ENCODE measurements at places on chromosomes 13 and 19.
A peak's percentile ranks its signal among the peaks of the same experiment; 100 is the strongest.

GRCh38 chr19:9078651-9079050 lies 8.2 kb upstream of the OR1M1 start:
- no peak for DNase-seq

GRCh38 chr19:5392486-5392885 lies 51.9 kb upstream of the PTPRS start:
- no peak for DNase-seq

GRCh38 chr13:24861617-24862362 lies 97.8 kb downstream of the RNF17 start:
- DNase-seq, result no peak

DNA sequence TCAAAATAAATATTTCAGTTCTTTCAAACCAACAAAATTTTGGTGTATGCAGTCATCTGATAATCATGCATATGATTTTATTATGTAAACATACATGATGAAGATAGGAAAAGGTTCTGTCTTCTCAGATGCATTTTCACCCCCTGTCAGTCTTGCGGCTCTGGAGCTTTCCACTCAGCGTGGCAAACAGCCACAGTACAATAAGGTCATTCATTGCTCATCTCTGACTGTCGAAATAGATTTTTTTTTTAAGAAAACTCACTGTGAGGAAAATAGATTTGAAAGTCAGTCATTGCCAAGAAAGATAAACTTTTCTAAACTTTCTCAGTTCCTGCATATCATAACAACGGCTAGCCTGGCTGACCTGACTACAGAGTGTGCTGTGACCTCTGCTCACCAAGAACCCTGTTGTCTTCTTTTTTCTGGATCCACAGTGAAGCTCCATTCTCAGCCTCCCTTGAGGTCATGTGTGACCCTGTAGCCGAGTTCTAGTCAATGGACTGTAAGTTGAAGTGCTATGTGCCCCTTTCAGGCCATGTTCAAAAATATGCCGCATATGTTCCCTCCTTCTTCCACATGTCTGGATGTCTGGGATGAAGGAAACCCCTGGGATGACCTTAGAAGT lies 519.6 kb downstream of the KLF5 start:
- no peak for DNase-seq

GRCh38 chr13:29362849-29363604 lies 232.5 kb downstream of the SLC7A1 start:
- peak; percentile 1 for DNase-seq

GRCh38 chr19:37572203-37572602 lies 22.4 kb downstream of the ZNF571 start:
- no peak for DNase-seq

GRCh38 chr19:31444931-31445330 lies 95.7 kb upstream of the TSHZ3 start:
- DNase-seq, result no peak

GRCh38 chr13:41502673-41503072 lies 45.3 kb downstream of the RGCC start:
- no peak for DNase-seq

DNA sequence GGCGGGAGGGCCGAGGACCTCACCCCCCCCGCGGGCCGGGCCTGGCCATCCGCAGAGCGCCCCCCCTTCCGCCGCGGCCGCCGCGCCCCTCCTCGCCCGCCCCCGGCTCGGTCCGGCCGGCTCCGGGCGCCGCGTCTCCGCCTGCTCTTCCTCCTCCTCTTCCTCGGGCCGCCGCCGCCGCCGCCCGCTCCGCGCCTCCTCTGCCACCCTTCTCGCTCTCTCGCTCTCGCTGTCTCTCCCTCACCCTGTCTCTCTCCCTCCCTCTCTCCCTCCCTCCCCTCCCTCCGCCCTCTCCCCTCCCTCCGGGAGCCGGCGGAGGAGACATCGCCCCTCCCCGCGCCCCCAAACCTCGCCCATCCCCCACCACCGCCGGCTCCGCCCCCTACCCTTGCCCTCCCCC lies at the start of gene SHANK1:
Gene SHANK1, minus strand, starts transcription at position 237 of the 400 bp plus-strand sequence. CDS start 2,883 bp downstream, outside the sequence.
- DNase-seq, result no peak

GRCh38 chr19:32680986-32681385 lies 5.3 kb downstream of the RGS9BP start:
- no peak for DNase-seq

DNA sequence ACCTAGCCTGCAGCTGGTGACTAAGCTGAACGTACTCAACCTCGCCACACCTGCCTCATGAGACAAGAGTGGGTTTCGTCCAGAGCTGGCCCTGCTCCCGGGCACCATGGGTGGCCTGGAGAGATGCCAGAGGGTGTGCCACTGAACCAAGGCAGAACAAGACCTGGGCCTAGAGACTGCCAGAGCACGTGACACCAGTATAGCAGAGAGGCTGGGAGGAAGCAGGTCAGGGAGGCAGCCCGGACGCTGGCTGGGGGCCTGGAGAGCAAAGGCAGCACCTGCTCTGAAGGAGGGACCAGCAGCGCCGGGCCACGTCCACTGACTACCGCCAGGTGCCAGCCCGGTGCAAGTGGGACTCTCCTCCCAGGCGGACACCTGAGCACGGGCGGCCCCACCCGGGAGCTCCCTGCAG lies 7.3 kb upstream of the C13orf46 start:
- no peak for DNase-seq

- no peak for DNase-seq
Observed at GRCh38 chr13:79225487-79226232, 180.4 kb downstream of the RBM26 start.

GRCh38 chr13:100280681-100281080 lies 191.8 kb downstream of the PCCA start:
- DNase-seq, result no peak

DNA sequence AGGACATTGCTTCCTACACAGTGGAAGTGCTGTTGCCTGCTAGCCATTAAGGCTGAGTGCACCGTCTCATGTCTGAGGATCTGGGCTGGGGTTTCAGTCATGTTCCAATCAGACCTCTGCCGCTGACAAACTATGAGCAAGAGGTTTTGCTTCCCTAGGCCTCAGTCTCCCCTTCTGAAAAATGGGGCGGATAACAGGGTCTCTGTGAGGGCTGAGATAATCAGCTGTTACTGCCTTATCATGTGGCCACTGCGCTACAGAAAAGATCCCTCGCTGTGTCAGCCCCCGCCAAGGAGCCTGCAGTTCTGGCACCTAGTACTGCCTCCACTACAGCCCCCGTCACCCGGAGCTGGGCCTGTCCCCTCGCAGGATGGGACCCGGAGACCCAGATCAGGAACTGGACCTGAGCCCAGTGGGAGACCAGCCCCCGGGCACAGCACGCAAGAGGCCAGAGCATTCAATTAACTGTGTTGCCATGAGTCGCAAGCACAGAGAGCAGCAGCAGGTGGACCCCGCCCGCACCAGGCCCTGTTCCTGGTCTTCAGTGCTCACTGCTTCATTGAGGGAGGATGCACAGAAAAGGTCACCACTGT lies 3.0 kb upstream of the PNKP start:
- DNase-seq, result no peak

DNA sequence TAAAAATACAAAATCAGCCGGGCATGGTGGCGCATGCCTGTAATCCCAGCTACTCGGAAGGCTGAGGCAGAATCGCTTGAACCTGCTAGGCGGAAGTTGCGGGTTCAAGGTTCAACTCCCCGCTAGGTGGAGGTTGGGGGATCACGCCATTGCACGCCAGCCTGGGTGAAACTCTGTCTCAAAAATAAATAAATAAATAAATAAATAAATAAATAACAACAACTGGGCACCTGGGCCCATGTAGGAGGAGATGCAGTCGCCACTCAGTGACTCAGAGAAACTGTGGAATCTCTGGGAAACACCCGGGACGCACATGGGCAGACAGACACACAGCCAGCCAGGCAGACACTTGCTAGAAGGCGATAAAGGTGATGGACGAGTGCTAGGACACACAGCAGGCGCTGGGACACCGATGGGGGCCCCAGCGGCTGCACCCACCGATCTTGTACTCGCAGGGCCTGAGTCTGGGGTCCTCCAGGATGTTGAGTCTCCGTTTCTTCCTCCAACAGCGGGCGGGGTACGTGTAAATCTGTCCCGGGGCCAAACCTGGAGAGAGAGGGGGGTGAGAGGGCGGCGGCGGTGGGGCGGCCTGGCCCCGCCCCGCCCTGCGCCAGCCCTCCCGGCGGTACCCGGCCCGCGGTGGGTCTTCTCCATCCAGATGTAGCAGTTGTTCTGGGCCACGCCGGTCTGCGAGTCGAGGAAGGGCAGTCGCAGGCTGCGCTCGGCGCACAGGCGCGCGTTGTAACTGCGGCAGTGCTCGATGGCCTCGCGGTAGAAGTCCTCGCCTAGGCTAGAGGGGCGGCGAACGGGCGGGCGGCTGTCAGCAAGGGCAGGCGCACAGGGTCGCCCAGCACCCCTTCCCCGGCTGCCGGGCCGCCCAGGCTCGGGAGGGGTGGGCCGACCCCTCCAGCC lies 1.8 kb downstream of the DPF1 start:
- no peak for DNase-seq

DNA sequence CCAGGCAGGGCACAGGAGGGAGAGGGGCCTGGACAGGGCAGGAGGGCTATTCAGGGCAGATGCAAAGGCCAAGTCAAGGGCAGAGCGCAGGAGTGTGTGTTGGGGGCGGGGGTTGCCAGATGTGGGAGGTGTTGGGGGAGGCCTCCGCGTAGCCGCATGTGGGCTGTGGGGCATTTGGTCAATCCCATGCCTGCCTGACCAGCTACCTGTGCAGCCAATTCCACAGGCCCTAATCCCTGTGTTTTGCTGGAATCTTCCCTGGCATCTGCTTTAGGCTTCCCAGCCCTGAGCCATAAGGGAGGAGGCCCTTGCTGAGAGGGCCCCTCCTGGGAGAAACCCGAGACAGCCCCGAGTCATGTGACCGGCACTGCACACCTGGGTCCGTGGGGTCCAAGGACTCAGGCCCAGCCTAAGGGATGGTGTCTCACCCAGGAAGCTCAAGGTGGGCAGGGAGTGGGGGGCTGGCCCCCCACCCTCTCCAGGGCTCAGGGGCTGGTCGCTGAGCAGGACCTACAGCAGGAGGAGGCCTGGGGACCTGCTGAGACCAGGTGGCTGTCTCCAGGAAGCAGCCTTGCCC lies 20.3 kb downstream of the RFX1 start:
- no peak for DNase-seq

GRCh38 chr19:55141696-55142095 lies 7.3 kb downstream of the TNNT1 start:
- DNase-seq, result no peak

DNA sequence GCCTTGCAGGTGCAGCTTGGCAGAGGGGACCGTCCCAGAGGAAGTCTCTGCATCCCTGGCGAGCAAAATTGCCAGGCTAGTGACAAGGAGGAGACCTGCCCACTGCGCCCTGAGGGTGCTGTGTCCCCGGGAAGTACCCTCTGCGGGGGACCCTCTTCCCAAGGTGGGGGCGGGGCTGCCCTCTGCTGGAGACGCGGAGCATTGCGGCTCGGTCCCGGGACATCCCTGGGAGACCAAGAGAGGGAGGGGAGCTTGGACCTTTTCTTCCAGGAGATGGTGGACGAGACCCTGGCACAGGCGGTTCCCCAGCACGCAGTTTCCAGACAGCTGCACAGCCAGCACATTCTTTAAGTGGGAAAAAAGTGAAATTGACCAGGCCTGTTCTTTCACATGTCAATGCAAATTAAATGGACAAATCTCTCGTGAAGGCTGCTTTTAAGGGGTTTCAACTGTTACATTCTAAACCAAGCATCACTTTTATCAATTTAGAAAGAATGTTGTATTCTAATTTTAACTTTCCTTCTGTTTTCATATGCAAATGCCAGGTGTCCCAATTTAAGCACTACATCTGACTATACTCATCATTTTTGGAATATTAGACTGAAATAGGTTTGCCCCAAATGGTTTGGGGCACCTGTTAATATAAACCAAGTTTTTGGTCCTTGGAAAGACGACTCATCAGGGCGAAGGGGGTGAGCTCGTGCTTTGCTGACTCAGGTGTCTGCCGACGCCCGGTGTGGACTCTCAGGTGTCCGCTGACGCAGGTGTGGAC lies 60.7 kb downstream of the MCF2L start:
- DNase-seq, result peak; percentile 21

DNA sequence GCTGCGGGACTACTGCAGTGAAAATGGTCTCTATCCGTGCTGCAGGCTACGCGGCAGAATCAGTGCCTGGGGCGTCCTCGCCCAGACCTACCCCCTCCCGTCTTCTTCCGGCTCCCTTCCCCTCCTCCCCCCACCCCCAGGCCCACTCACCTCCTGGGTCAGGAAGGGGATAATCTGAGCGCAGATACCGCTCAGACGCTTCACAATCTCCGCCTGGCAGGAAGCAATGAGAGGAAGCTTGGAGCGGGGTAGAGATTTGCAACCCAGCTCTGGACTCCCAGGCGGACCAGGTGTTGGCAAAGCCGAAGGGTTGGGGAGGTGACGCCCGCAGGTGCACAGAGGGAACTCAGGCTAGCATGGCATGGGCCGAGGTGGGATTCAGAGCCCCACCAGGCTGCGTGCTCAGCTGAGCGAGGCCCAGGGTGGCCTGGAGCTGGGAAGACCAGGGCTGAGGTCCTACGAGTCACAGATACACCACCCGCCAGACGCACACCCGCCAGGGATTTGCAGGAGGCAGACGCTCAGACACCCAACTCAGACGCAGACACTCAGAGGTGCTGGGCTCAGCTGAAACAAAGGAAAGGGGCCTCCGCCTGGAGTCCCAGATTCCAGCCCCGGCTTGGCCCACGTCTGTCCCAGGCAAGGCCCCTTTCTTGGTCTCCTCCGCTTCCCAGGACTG lies 4.1 kb downstream of the TLE2 start:
- DNase-seq, result no peak
